ENCODE measurements at places on chromosomes 7 and 10.

DNA sequence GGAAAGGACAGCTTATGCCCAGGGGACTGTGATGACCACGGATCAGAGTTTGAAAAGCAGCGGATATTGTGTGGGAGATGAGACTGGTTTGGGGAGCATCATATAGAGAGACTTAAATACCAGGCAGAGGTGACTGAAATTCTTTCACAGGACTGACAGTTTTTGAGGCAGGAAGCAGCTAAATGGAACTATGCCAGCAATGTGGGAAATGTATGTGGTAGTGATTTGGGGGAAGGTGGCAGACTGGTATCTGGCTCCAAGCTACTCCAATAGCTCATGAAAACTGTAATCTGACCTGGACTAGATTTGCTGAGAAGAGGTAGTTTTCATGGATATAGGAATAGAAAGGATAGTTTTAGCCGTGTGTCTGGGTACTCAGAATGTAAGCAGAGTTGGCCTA lies 592.6 kb downstream of the REEP3 start:
- DNase-seq: no peak

- DNase-seq: no peak
These were observed 221.2 kb downstream of the PARD3 start for GRCh38 chr10:34593930-34594329.

DNA sequence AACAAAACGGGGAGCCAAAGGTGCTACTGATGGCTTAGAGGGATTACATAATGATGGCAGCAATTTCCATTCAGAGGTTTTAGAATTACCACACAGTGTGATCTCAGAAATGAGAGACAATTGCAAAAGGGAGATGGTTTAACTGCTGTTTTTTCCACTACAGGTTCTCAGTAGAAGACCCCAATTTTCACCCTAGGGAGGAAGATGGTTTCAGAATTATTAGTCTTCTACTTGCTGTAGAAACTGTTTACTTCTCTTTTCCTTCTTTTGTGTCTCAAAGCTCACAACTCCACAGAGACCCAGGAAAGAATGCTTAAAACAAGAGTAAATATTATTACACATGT lies 226.5 kb downstream of the INHBA start:
- no peak for DNase-seq

GRCh38 chr10:6580279-6581029 lies 378 bp upstream of the PRKCQ start:
- DNase-seq: peak; percentile 81

DNA sequence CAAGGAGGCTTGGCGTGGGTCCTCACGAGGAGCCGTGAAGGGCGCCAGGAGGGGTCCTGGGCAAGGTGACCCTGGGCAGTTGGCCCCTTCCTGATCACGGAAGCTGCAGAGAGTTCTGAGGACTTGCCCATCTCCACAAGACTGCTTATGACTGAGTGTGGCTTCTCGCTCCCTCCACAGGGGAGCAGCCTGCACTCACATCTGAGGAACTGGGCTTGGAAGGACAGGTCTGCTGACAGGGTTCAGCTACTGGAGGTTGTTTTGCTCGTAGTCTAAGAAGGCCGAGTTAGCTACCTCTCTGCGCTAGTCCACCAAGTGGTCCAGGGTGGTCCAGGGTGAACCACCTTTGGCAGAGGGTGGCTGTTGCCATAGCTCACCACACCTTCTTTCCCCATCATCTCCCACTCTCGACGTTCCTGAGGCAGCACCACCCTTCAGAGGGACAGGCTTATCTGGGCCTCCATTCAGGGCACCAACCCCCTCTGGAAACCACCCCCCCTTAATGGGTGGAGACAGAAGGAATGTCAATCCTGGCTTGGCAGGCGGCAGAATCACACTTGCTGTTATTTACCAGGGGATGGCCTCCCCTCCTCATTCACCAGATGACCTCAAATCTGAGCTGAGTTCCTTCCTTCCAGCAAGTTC lies 38.2 kb downstream of the FAM53B start:
- no peak for DNase-seq

DNA sequence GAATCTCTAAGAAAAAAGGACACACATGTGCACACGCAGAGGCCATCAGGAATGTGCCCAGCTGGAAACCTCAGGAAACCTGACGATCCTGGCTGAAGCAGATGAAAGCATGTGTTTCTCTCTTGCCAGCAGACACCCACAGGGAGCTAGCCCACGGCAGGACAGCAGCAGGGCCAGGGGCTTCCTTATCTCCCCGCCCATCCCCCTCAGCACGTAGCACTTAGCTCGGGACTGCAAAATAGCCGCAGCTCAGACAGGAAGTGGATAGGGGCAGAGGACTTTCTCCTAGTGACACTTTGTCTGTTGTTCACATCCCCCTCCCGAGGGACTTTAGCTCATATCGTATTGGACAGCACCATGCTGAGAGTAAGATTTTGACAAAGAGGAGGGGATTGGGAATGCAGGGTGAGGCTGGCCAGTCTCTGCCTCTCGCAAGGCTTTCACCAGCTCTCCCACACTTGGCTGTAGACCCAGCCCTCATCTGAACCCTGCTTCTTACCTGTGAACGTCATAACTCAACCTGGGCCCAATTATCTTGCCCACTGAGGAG lies 63.8 kb downstream of the MKI67 start:
- no peak for DNase-seq

DNA sequence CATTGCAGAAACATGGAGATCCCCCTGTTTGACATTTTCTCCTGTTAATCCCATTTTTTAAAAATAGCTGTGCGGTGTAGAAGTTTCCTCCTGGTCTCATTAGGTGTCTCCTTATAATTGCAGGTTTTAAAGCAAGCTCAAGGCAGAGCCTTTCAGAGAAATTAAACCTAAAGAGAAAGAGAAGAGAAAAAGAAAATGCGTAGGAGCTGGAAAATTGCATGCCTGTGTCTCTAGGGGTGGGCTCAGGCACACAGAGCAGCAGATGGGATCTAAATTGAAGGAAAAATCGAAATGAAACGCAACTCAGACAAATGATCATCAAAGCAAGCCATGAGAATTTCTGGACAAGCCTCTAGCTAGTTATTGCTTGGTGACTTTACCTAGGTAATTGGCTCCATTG lies 40.1 kb downstream of the GPR26 start:
- no peak for DNase-seq

GRCh38 chr10:79124066-79124465 lies 55.3 kb downstream of the ZMIZ1 start:
- no peak for DNase-seq

DNA sequence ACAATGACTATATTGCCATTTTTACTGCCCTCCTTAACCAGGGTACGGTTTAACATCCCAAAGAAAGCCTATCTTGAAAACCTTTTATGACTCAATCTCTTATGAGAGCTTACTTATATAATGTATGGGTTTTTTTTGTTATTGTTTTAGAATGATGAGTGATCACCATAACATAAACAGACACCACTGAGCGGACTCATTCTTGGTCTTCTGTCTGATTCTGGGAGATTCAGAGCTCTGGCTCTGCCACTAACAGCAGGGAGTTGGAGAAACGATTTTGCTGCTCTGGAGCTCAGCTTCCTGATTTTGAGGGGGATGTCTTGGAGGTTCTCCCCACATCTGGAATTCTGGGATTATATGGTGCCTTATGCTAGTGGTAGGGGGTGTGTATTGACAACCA lies 244.1 kb downstream of the FRMD4A start:
- no peak for DNase-seq

GRCh38 chr7:138654616-138655015 lies 46.5 kb downstream of the SVOPL start:
- DNase-seq: no peak

DNA sequence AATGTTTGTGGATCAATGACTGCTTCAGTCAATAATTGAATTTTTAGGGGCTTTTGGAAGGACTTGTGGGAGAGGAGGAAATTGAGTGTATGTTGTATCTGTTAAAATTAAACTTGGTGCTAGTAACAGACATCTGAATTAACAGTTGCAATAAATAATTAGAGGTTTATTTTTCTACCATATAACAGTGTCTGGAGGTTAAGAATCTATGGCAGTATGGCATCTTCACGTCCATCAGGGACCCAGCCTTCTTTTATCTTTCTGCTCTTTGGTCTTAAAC lies 72.8 kb upstream of the HABP2 start:
- DNase-seq: no peak

GRCh38 chr10:17586821-17587234 lies 30.3 kb downstream of the HACD1 start:
- no peak for DNase-seq

DNA sequence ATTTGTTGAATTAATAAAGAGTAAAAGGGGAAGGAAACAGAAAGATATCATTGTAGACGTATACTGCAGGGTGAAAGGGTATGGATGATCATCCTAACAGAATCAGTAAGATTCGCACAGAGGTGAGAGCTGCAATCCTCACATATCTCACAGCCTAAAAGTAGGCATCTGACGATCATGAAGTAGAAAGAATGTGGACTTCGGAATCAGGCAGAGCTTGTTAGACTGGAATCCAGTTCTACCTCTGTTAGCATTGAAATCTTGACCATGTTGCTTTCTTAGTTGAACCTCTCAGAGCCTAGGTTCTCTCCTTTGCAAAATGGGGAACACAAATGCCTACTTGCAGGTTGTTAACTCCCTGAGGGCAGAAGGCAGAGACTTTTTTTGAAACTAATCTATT lies 320.0 kb upstream of the C7orf33 start:
- DNase-seq: no peak

DNA sequence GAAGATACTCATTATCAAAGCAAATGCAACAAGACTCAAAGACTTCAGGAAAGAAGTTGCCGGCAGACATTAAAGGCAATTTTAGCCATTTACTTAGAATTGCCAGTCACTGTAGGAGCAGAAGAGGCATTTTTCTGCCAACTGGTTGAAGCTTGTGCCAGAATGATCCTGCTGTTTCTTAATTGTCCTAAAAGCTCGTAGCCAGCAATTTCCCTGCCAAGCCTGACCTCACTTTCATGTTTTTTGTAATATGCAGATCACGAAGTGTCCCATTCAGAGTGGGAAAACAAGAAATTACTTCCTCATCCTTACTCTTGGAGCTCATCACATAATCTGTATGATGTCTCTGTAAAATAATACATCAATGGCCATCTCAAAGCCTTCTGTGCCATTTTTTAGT lies 130.9 kb upstream of the ANKRD1 start:
- DNase-seq: no peak

GRCh38 chr10:5349362-5349761 lies 15.4 kb upstream of the UCN3 start:
- no peak for DNase-seq

DNA sequence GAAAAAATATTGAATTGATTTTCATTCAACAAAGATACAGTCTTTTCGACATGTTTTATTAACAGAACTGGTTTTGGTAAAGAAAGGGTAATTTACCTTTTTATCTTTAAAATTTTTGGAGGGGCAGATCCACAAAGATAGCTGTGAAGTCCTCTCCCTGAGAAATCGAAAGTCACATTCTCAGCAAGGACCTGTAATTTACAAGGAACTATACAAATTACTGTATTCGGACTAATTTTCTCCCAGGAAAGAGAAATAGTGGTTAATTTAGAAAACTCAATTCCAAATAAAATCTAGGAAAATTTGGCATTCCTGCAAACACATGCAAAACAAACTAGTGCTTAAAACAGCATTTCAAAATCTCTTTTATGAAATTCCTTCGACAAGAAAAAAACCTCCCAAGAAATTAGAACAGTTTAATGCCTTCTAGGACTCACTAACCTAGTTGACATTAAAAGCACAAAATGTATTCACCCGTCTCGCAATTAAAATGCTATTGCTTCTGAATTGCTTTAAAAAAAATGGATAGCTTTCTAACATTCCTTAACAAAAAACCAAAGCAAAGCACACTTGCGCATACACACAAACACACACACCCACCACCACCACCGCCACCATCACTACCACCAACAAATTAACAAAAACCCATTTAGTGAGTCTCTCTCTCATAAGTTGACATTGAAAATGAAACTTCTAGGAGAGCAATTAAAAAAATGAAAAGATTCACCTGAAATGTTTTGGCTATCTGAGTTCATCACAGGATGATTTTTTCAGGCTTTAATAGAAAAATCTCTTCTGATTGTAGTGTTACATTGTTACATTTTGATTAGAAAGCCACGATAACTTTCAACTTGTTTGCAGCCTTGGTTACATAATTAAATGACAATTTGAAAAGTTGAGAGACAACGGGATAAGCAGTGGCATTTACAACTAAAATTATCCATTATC lies 4.0 kb upstream of the NKX2-3 start:
- no peak for DNase-seq

DNA sequence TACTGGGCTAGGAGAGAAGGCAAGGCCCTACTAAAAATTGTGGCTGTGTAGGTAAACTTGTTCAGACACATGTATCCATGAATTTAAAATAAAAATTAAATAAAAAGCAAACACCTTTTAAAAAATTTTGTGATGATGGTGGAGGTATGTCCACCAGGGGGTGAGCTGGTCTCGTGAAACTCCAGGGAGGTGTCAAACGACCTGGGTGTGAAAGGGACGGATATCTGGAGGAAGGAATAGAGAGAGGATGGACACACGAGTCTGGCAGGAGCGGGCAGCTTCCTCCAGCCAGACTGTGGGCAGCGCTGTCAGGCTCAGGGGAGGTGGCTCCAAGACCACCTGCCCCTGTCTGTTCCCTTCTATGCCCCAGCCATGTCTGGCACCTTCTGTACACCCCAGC lies 34.8 kb upstream of the DMBT1 start:
- no peak for DNase-seq

GRCh38 chr10:34188221-34188620 lies 626.9 kb downstream of the PARD3 start:
- no peak for DNase-seq

DNA sequence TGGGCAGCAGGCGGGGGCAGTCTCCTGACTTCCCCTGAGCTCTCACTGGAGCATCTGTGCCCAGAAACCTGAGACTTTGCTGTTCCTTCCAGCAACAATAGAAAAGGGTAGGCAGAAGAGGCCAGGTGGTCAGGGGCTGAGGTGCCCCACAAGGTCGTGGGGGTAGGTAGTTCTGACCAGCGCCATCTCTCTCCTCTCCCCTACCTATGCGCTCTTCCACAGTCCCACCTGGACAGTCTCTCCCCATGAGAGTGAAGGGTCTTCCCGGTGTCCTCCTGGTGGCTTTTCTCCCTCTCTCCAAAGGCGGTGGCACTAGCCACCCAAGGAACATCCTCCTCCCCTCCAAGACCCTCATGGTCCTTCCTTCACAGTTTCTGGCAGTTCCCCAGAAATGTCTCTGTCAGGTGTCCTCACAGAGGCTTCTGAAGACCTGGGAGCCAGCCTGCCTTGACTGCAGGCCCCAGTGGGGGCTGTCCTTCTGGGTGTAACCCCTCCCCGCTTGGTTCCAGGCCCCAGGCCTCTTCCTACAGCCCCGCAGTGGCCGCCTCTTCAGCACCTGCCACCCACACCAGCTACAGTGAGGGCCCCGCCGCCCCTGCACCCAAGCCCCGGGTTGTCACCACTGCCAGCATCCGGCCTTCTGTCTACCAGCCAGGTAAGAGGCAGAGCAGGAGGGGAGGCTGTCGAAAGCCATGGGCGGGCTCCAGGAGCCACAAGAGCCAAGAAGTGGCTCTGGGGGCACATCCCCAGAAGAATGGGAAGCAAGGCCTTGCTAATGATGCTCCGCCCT lies 41.3 kb downstream of the LDB3 start:
- DNase-seq: no peak

DNA sequence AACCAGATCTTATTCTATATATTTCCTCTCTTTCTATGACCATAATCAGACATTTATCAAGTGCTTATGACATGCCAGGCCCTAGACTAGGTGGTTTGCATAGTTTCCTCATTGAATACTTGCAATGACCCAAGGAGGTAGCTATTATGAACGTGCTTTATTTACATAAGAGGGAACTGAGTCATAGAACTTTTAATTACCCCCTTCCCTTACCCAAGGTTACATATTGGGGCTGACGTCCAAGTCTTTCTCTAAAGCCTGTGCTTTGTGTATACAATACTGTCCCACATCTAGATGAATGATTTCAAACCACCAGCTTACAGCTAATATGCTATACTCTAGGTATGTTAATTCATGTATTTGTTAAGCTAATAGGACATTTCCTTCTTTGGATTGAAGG lies 91.9 kb upstream of the NPY start:
- no peak for DNase-seq
